Caki2 (cell line): ENCODE measurements at places on chromosomes 11 and 22. TPM values are rescaled to one million over a fixed set of nuclear protein-coding genes. Genes with fewer than 3 reads are reported as not detected.

Gene ANKK1
- total RNA-seq, result not detected in 2 replicates

Gene OR8G1
- not detected in 2 replicates for total RNA-seq

Gene GALNT18
- total RNA-seq, result 13.5 and 15.5 TPM in 2 replicates

Gene MPZL3
- 6.0 and 9.1 TPM in 2 replicates for total RNA-seq

Gene MIF
- 1,968 and 2,027 TPM in 2 replicates for total RNA-seq

Gene TYR
- not detected in 2 replicates for total RNA-seq

Gene VWCE
- not detected in 2 replicates for total RNA-seq

Gene TRIM49
- not detected in 2 replicates for total RNA-seq

Gene SMIM38
- not detected in 2 replicates for total RNA-seq

Gene MEI1
- 0.87 and 2.6 TPM in 2 replicates for total RNA-seq

Gene BRSK2
- total RNA-seq, result 2.4 and 4.8 TPM in 2 replicates

Gene PHOX2A
- not detected in 2 replicates for total RNA-seq

Gene SCARF2
- 1.2 and 3.1 TPM in 2 replicates for total RNA-seq

Gene UBQLNL
- total RNA-seq, result 0.14 TPM in 1 of 2 replicates, not detected in the other
